Activated T-helper 2 cell treated with anti-CD3 and anti-CD28 coated beads, Interferon-gamma antibody, Interleukin-2, Interleukin-4, amounts not matched to agents 10 μg/mL and 5 μg/mL and 100 μg/mL, durations not matched to agents 14 hours and 24 hours and 36 hours (primary cell): ENCODE measurements at places on chromosomes 3 and 15. TPM values are rescaled to one million over a fixed set of nuclear protein-coding genes. Genes with fewer than 3 reads are reported as not detected.

GRCh38 chr15:63599401-63600000 is 2.3 kb downstream of the FBXL22 start:
- H3K4me3 ChIP-seq = peak overlapping the region; percentile 81
- peaks cover 45% of the 10 kb centered on the region for H3K4me1 ChIP-seq
- no peaks in the 10 kb centered on the region for H3K27me3 ChIP-seq
- H3K27ac ChIP-seq = peak overlapping the region; percentile 60
- DNase-seq = no peak

- peaks cover 4% of the 10 kb centered on the region for H3K27me3 ChIP-seq
- H3K36me3 ChIP-seq = no peaks in the 10 kb centered on the region
- H3K4me1 ChIP-seq = no peaks in the 10 kb centered on the region
- no peak overlapping the region for H3K4me3 ChIP-seq
- no peak overlapping the region for H3K27ac ChIP-seq
These were observed 10.4 kb upstream of the KCNAB1 start for GRCh38 chr3:156109989-156110388.

DNA sequence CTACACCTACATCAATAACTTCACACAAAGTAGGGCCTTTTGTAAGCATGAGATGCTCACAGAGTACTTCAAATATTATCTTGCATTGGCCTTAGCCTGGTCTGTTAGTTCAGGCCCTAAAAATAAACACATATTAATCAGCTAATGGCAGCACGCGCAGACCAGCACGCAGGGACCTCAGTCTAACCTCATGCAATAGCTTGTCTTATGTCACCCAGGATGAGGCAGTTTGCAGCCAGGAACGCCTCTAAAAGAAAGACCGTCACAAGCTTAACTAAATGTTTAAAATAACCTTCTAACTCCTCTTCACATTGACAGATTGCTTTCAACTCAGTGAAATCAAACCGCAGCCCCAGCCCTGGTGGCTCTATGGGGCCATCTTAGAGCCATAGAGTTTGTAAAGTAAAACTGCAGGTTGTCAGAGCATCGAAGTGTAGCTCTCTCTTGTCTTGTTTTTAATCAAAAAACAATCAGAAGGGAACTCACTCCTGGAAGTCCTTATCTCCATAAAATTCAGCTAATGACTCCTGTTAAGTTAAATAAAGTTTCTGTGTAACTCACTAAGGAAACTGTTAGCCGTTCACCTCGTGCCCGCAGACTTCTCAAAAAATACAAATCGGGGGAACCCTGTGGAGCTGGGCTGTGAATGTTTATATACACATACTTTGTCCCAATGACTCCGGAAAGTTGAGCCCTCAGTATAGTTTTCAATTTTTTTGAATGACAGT is 212.6 kb downstream of the CDIN1 start:
- no peaks in the 10 kb centered on the region for H3K4me1 ChIP-seq
- DNase-seq = no peak
- H3K27ac ChIP-seq = no peak overlapping the region
- no peaks in the 10 kb centered on the region for H3K36me3 ChIP-seq

PLCH1 gene
- total RNA-seq = 0.09 and 0.25 TPM in 2 replicates

GRCh38 chr3:190366133-190366532 is 21.8 kb upstream of the CLDN16 start:
- H3K4me3 ChIP-seq = no peak overlapping the region
- H3K36me3 ChIP-seq = no peaks in the 10 kb centered on the region
- no peak overlapping the region for H3K27ac ChIP-seq
- no peak for DNase-seq

DNA sequence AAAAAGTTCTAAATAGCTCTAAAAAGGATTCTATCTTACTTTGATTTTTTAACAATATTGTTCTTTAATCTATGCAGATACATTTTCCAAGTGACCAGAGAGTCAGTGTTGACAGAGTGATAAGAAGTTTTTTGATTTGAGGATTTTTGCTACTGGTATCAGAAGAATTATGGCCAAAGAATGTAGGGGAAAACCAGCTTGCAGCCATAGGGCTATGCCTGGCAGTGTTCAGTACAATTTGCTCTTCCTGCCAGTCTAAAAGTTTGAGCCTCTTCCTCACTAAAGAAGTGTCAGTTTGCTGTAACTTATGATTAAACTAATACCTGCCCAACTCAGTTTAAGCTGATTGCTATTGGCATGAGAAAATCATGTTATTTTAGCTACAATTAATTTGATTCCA is 35.3 kb upstream of the FSIP1 start:
- peaks cover 15% of the 10 kb centered on the region for H3K27me3 ChIP-seq
- no peak overlapping the region for H3K4me3 ChIP-seq
- no peak overlapping the region for H3K27ac ChIP-seq
- H3K36me3 ChIP-seq = no peaks in the 10 kb centered on the region
- no peaks in the 10 kb centered on the region for H3K4me1 ChIP-seq
- DNase-seq = no peak

GRCh38 chr3:34020726-34021680 is 222.6 kb downstream of the PDCD6IP start:
- H3K4me3 ChIP-seq = no peak overlapping the region
- peaks cover 15% of the 10 kb centered on the region for H3K27me3 ChIP-seq
- DNase-seq = no peak
- no peaks in the 10 kb centered on the region for H3K36me3 ChIP-seq

- H3K27me3 ChIP-seq = no peaks in the 10 kb centered on the region
- DNase-seq = no peak
- H3K4me3 ChIP-seq = no peak overlapping the region
- no peak overlapping the region for H3K27ac ChIP-seq
- no peaks in the 10 kb centered on the region for H3K36me3 ChIP-seq
These were observed 53.4 kb upstream of the SEC13 start for GRCh38 chr3:10374311-10374710.

RAD51 gene
- 51.4 and 53.8 TPM in 2 replicates for total RNA-seq

DNA sequence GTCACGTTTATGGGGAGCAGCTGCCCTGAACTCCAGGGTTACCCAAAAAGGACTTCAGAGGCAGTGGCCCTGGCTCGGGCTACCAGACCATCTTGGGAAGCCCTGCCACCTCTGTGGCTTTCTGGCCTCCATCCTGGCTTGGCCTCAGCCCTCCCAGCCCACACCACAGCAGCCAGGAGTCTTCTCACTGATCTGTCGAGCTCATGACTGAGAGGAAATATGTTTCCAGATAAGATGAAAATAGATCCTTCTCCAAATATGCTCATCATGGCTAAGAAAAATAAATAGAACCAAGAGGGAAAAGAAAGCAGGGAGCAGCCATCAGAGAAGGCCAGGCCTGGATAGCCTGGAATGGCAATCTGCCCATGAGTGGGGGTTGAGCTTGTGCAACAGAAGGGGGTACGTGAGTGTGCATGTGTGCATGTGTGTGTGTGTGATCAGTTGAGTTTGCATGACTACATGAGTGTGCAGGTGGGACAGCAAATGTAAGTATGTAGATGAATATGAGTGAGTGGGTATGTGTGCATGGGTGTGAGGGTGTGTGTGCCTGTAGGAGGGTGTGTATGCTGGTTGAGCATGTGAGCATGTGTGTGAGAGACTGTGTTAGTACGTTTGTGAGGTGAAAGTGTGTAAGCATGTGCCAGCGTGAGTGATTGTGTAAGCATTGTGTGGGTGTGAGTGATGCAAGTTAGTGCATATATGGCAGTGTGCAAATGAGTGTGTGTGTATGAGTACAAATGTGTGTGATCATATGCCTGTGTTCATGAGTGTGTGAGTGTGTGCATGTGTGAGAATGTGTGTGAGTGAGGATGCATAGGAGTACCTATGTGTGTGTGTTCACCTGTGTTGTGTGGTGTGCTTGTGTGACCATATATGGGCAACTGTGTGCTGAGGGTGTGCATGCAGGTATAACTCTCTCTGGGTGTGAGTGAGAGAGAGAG is 9.9 kb upstream of the RFT1 start:
- no peaks in the 10 kb centered on the region for H3K36me3 ChIP-seq
- DNase-seq = no peak
- H3K27ac ChIP-seq = no peak overlapping the region
- H3K4me3 ChIP-seq = no peak overlapping the region
- H3K27me3 ChIP-seq = no peaks in the 10 kb centered on the region
- no peaks in the 10 kb centered on the region for H3K4me1 ChIP-seq

DNA sequence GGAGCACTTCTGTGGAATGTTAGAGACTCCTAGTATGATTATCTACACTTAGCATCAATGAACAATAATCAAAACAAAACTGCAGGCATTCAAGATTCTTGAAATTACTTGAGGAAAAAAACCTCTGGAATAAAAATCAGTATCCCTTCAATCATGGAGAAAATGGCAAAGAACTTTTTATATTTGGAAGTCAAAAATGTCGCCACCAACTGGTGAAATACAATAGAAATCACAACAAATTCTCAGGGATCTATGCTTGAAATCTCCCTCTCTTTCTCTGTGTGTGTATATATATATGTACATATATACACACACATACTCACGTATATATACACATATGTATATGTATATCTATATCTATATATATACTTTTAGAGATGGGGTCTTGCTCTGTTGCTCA is 378.9 kb upstream of the ALCAM start:
- H3K27me3 ChIP-seq = no peaks in the 10 kb centered on the region
- H3K27ac ChIP-seq = no peak overlapping the region
- H3K4me1 ChIP-seq = no peaks in the 10 kb centered on the region
- no peak overlapping the region for H3K4me3 ChIP-seq

CNTN4 gene
- not detected in 2 replicates for total RNA-seq

DNA sequence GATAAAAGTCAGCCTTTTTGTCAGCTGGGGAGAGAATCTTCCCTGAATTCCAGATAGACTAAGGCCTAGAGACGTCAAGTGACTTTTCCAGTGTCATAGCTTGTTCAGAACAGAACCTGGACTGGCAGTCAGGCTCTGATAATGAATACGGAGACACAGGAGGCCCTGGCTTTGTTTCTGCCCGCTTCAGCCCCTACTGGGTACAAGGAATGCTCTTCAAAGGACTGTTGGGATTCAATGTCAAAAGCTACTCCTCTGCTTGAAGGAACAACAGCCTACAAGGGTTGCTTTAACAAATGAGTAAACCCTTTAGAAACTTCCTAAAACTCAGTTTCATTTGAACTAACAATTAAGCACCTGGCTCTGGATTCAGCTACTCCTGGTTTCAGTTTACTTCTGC is 412.3 kb downstream of the OXSM start:
- no peaks in the 10 kb centered on the region for H3K27me3 ChIP-seq
- H3K4me3 ChIP-seq = no peak overlapping the region
- H3K36me3 ChIP-seq = no peaks in the 10 kb centered on the region
- no peak overlapping the region for H3K27ac ChIP-seq

SYNPR gene
- total RNA-seq = not detected in 2 replicates

CCDC33 gene
- total RNA-seq = not detected in 2 replicates

DNA sequence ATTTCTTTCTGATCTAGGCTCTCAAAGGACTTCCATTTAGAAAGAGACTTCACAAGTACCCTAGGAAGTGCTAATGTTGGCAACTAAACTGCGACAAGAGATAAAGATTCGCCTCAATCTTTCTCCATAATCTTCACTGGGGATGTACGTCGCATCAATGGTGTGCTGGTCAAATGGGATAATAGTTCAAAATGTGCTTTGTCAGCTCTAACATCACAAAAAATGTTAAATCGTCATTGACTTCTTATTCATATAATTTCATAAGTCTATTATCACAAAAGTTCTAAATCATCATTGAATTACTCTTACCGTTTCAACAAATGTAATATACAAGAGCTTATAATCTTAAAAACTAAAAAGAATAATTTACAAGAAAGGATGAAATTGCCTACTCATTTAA is 727.7 kb downstream of the ROBO1 start:
- no peaks in the 10 kb centered on the region for H3K27me3 ChIP-seq
- no peaks in the 10 kb centered on the region for H3K36me3 ChIP-seq
- no peaks in the 10 kb centered on the region for H3K4me1 ChIP-seq
- H3K27ac ChIP-seq = no peak overlapping the region

DNA sequence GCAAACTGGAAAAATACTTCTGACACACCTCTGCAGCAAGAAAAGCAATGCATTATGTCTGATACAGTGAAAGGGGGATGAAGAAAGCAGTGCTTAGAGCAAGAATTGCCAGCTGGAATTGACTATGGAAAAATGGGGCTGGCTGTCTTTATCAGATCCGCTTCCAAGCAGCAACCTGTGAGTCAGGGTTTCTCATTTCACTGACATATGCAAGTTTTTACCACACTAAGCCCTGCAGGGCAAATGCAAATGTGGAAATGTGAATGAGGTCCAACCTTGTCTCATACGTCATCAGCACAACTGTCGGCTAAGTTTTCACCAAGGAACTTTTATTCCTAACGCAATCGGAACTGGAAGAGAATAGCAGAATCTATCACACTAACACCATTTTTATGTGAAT is 172.5 kb upstream of the GADL1 start:
- no peak for DNase-seq
- no peaks in the 10 kb centered on the region for H3K36me3 ChIP-seq
- no peak overlapping the region for H3K27ac ChIP-seq
- H3K4me3 ChIP-seq = no peak overlapping the region

VEPH1 gene
- total RNA-seq = not detected in 2 replicates

GRCh38 chr3:30324587-30324986 is 281.8 kb upstream of the TGFBR2 start:
- H3K27me3 ChIP-seq = no peaks in the 10 kb centered on the region
- no peak overlapping the region for H3K27ac ChIP-seq

- DNase-seq = no peak
- peaks cover 9% of the 10 kb centered on the region for H3K4me1 ChIP-seq
- no peaks in the 10 kb centered on the region for H3K36me3 ChIP-seq
- peak overlapping the region; percentile 67 for H3K27ac ChIP-seq
- H3K4me3 ChIP-seq = peak overlapping the region; percentile 37
These were observed 313.3 kb downstream of the SATB1 start for GRCh38 chr3:18111796-18112232.

DNA sequence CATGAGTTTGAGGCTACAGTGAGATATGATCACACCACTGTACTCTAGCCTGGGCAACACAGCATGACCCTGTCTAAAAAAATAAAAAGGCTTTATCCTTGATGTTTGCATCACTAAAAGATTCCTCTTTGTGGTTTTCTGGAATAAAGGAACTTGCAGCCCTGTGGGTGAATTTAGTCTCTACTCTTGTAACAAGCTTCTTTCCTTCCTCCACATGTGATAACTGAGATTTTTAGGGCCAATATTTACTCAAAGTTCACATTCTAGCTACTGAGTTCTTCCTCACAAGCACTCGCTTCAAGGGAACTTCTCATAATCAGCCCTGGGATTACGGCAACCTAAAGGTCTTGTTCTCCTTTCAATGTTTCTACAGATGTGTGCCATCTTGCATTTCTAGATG is 24.6 kb downstream of the COMMD2 start:
- H3K36me3 ChIP-seq = no peaks in the 10 kb centered on the region
- no peaks in the 10 kb centered on the region for H3K27me3 ChIP-seq
- H3K4me3 ChIP-seq = no peak overlapping the region
- H3K27ac ChIP-seq = peak overlapping the region; percentile 34
- DNase-seq = no peak

HRH1 gene
- total RNA-seq = 0.99 and 1.3 TPM in 2 replicates

ZNF385D gene
- total RNA-seq = not detected in 2 replicates

DNA sequence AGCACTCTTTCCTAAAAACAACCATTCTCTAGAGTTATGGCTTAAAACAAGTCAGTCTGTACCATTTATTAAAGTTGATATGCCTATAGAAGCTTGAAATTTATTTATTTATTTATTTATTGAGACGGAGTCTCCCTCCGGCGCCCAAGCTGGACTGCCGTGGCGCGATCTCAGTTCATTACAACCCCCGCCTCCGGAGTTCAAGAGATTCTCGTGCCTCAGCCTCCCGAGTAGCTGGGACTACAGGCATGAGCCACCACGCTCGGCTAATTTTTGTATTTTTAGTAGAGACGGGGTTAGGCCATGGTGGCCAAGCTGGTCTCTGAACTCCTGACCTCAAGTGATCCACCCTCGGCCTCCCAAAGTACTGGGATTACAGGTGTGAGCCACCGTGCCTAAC is 1.5 kb upstream of the TTC14 start:
- H3K27ac ChIP-seq = no peak overlapping the region
- H3K27me3 ChIP-seq = peaks cover 16% of the 10 kb centered on the region
- DNase-seq = no peak

AADACL2 gene
- not detected in 2 replicates for total RNA-seq

GRCh38 chr3:149162007-149162406 is 32.6 kb downstream of the HPS3 start:
- DNase-seq = no peak
- no peak overlapping the region for H3K27ac ChIP-seq
- H3K27me3 ChIP-seq = no peaks in the 10 kb centered on the region
- peaks cover 58% of the 10 kb centered on the region for H3K36me3 ChIP-seq
- H3K4me3 ChIP-seq = no peak overlapping the region
